ENCODE measurements at places on chromosomes 7 and 10.

GRCh38 chr7:520503-521161 is 986 bp upstream of the PDGFA start:
- DNase-seq = no peak

- DNase-seq = no peak
These were observed 85.9 kb upstream of the AGBL3 start for GRCh38 chr7:134900166-134900982.

DNA sequence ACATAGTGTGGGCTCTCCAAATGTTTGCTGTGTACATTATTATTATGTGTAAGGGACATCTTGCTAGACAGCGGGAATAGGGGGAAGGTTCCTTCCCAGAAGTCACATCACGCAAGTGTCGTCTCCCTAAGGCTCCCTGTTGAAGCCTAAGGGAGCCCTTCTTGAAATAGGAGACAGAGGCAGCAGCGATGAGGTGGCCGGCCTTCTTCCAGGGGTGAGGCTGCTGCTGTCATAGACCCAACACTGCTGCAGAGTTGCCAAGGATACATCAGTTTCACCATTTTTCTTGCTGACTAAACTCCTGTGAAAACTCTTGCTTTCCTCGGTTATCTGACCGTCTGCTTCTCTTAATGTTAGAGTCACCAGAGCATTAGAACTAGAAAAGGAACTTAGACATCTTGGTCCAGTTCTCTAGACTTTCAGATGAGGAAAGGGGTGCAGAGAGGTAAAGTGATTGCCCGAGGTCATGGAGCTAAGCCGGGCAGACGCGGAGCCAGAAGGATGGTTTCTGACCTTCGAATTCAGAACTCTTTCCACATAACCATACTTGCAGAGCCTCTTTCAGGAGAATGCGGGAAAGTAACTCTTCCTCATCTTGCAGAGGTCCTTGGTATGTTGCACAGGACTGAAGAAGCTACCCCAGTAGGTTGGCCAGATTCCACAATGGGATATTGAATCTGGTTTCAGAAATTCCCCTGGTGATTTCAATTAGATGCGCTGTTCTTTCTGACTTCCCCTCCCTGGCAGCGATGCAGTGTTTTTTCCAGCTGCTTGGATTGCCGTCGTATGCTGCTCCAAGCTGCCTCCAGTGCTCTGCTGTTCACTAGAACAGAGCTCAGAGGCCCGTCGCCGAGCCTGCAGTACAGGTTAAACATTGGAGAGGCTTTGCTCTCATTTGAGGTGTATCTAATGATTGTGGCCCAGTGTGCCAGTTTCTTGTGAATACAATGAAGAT is 217.1 kb downstream of the CAMK1D start:
- DNase-seq = no peak

- DNase-seq = no peak
These were observed 539.5 kb downstream of the SUGCT start for GRCh38 chr7:40674316-40674715.
